CD4-positive, alpha-beta T cell treated with Interleukin-12 subunit alpha and Interleukin-12 subunit beta, for 1 hour (primary cell): ENCODE measurements at places on chromosomes 6 and 20.

- no peak for DNase-seq
Observed at GRCh38 chr20:17771206-17772004, 71.6 kb downstream of the BANF2 start.

DNA sequence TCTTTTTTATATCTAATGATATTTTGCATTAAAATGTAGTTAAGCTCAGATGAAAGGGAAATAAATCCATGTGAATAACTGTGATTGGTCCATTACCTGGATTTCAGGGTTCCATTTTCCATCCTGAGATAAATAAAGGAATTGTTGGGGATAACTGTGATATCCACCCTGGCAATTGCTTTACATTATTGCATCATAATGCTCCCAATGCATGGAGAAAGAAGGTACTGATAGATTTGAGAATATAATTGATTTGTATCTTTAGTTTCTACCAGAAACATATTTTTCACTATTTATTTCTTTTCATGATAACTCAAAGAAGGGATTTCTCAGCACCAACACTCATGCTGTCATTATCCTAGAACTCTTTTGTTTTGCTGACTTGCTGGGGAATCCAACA lies 102.0 kb upstream of the KCNQ5 start:
- no peak for DNase-seq

- DNase-seq, result no peak
Observed at GRCh38 chr20:63917811-63918210, 22.9 kb downstream of the DNAJC5 start.

DNA sequence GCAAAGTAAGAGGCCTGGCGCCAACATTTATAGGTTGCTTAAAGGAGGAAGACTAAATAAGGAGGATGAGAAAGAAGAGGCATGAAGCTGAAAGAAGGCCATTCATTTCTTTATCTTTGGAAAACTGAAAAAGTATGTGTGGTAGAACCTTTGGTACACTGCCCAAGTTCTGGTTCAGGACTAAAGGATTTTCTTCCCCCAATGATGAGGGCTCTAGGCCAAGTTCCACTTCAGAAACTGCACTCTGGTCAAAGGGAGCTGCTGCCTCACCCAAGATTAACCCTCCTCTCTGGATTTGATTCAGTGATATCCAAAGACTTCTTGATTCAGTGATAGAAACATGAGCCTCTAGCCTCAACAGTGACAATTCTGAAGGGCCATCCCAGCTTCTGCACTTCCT lies 5.0 kb upstream of the KPNA5 start:
- DNase-seq, result no peak

DNA sequence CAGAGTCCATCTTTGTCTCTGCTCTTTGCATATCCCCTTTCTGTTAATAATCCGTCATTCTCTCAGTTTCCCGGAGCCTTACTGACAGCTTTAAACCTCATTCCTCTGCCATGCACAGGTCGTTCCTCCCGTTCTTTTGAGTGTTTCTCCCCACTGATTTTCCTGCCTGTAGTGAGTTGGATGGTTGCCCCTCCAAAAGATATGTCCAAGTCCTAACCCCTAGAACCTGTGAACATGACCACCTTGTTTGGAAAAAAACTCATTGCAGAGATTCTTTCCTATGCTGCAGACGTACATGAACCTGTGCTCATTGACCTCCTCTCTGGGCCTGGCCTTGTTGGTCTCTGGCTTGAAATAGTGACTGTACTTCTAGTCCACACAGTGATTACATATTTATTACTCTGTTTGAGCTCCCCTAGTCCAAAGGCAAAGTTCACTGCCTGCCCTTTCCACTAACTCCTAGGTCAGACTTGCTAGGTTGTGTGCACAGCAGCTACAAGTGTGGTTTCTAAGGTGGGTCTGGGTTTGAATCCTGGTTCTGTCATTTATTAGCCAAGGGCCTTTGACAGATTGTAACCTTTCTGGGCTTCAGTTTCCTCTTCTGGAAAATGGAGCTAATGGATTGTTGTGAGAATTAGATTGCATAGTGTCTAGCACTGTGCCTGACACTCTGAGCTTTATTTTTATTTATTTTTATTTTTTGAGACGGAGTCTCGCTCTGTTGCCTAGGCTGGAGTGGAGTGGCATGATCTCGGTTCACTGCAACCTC lies 29.3 kb downstream of the PPARD start:
- no peak for DNase-seq

DNA sequence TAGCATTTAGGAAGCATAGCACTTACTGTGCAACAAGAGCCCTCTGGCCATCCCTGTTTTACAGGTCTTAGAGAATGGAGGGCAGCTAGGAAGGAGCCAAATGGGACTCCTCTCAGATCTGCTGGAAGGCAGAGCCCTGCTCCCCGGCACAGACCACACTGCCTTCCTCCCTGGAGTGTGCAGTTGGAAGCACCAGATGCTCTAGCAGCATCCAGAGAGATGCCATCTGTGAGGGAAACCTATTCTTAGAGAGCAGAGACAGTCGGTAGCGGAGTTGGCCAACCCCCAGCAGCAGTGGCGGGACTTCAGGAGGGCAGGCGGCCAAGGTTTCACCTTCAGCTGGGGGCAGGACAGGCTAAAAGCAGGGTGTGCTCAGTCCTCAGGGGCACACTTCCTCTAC lies 16.7 kb upstream of the E2F1 start:
- DNase-seq, result no peak

- no peak for DNase-seq
Observed at GRCh38 chr6:110334423-110335180, 23.5 kb downstream of the METTL24 start.

GRCh38 chr6:132275066-132275970 lies 126.0 kb downstream of the MOXD1 start:
- DNase-seq, result no peak
